ENCODE measurements at places on chromosomes 1 and 21.

- DNase-seq: no peak
These were observed 498.1 kb downstream of the KIF26B start for GRCh38 chr1:245652660-245653427.

DNA sequence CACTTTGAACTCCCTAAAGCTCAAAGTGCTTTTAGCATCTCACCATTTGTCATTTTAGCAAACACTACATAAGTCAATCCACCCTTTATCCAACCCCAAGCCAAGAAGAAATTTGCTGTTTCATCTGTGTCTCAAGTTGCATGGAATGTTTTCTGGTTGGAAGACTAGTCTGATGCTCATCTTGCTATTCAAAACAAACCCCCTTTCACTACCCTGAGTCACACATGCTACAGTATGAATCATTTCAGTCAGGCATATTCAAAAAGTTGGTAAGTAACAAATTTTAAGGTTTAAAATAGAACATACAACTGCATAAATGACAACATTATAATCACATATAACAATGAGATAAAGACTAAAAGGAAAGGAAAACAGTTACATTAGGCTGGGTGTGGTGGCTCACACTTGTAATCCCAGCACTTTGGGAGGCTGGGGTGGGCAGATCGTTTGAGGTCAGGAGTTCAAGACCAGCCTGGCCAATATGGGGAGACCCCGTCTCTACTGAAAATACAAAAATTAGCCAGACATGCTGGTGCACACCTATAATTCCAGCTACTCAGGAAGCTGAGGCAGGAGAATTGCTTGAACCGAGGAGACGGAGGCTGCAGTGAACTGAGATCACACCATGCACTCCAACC, 38.7 kb downstream of the DSTYK start:
- DNase-seq: peak; percentile 42

DNA sequence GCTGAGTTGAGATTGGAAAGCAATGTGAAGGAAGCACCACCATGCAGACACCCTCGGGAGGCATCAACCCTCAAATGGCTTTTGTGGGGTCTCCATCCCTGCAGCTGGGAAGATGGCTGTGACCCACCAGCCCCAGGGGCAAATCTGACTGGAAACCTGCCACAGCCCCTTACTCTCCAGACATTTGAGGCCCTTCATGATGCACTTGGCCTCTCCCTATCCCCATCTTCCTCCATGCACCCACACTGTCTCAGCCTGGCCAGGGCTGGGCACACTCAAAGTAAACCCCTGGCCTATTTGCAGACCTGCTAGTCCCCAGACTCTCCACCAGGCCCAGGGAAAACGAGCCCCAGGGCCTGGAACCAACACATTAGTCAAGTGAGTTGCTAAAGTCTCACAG, 205.2 kb downstream of the MATN1 start:
- no peak for DNase-seq

- DNase-seq: peak; percentile 16
These were observed 14.8 kb downstream of the MGST3 start for GRCh38 chr1:165645654-165646366.

DNA sequence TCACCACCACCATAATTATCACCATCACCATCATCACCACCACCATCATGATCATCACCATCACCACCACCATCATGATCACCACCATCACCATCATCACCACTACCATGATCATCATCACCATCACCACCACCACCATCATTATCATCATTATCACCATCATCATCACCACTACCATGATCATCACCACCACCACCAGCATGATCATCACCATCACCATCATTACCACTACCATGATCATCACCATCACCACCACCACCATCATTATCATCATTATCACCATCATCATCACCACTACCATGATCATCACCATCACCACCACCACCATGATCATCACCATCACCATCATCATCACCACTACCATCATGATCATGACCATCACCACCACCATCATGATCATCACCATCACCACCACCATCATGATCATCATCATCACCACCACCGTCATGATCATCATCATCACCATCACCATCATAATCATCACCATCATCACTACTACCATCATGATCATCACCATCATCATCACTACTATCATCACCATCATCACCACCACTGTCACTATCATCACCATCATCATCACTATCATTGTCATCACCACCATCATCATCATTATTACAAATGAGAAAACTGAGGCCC, 60.2 kb downstream of the TRABD2B start:
- DNase-seq: no peak

GRCh38 chr1:7717748-7718368, 53.2 kb upstream of the VAMP3 start:
- no peak for DNase-seq

- no peak for DNase-seq
These were observed 7.0 kb downstream of the SIM2 start for GRCh38 chr21:36705679-36706481.

GRCh38 chr1:156807627-156808026, 9.0 kb downstream of the SH2D2A start:
- DNase-seq: no peak

- DNase-seq: no peak
These were observed 18.6 kb downstream of the S100A7A start for GRCh38 chr1:153434746-153435455.

DNA sequence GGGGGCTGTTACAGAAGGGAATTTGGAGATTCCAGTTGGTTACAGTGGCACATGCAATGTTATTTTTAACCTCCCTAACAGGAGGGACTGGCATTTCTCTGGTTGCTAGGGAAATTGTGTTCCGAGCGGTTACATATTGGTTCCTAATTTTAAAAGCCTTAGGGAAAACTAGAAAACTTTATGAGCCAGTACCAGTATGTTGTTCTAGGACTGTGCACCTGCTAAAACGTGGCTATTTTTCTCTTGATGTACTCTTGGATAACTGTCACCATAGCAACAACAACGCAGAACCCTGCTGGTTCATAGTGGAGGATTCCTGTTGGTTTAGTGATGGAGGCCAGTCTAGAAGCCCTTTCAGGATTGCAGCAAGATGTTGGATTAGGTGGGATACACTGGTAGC, 68.9 kb upstream of the PGBD5 start:
- DNase-seq: no peak

DNA sequence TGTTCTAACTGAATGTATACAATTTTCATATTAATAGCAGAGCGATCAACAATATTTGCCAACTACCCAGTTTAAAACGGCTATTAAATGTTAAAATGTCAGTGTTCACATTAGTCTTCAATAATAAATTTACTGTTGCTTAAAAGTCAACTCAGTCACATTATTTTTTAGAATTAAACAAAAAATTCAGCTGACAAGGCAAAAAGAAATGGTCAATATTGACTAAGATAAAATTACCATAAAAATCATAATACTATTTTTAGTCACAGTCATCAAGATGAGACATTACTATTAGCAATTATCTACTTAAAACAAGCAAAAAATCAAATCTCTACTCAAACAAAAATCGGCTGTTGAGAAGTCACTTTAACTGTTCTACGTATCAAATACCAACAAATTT, 1.5 kb downstream of the ANKRD13C start:
- no peak for DNase-seq

DNA sequence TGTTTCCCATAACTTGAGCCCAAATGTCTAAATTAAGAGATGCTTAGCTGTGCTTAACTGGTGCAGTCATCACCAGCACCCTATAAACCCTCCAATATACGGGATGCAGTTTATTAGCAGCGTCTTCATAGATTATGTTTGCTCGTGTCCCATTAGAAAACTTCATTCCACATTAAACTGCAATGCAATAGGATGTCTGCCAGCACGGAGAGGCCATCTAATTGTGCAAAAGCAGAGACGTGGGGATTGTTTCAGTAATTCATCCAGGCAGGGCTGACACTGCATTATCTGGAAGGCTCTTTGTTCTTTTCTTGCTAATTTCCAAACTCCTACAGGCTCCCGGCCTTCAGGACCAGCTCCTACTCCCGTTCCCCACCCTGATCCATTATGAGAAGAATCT, 89.5 kb downstream of the CSMD2 start:
- DNase-seq: no peak

DNA sequence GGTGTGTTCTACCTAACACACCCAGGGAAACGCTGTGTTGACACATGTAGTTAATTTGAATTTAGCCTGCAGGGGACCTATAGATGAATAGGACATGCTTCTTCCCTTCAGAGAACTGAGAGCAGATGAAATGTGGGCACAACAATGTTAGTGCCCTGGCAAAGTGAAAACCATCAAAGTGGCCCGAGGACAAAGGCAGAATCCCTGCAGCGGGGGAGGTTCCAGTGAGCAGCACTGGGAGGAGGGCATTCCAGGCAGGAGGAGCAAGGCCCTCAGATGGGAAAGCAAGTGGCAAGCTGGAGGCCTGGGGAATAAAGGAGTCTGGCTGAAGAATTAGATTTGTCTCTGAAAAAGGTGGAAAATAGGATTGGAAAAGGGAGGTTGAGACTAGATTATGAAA, 37.2 kb downstream of the C1orf94 start:
- DNase-seq: no peak

GRCh38 chr1:240466509-240466908, 145.4 kb downstream of the GREM2 start:
- no peak for DNase-seq

GRCh38 chr1:93878501-93878888, 511 bp downstream of the DNTTIP2 start:
- DNase-seq: peak; percentile 35

- no peak for DNase-seq
These were observed 147.1 kb downstream of the KIF26B start for GRCh38 chr1:245301921-245302320.

- DNase-seq: no peak
These were observed 304.3 kb downstream of the MATN1 start for GRCh38 chr1:30418939-30419720.

DNA sequence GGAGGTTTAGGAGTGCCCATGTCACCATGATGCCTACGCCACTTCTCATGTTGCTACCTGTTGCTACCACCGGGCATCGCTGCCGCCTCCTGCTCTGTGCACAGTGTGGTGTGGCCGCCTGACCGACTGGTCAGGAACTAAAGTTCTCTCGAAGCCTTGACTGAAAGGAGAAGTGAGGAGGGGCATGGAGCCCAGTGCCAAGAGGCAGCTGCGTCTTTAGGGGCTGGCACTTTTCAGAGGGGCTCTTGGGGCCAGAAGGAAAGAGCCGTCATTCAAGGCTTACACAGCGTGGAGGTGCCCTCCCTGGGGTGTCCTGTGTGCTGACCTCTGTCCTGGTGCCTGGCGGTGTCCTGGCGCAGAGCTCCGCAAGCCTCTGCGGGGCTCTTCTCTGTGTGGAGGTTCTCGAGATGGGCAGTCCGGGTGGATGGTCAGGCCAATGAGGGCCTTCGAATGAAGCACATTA, 57.2 kb downstream of the ADARB1 start:
- DNase-seq: no peak

DNA sequence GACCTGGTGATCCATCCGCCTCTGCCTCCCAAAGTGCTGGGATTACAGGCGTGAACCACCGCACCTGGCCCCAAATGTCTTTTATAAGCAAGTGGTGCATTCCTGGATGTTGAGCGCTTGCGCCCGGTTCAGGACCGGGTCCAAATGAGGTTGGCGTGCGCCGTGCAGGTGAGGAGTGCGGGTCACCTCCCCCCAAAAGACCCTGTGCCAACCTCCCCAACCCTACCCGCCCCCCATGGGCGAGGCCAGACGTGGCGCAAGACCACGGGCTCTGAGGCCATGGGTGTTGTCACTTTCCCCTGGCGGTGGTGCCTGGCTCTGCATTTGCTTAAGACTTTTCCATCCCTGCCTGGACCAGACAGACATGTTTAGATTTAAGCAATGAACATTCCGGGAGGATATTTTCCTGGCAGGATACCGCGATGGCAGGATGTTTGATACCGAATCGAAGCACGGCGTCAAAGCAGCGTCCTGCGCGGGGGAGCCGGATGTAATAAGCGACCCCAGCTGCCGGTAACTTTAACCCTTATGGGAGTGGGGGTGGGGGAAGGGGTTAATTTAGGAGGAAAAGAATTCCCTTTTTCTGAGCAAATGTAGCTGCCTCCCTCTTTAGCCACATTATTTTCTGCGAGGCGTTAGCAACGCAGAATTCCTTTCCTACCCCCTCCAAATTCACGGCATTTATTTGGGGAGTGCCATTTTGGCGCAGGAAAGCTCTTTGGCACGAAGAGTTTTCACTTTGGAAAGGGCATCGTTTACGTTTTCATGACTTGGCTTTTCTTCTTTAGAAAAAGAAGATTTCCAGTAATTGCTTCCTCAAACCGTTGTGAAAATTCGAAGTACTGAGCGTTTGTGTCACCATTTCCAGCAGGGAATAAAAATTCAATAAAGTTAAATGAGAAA, 27.8 kb upstream of the RNF187 start:
- DNase-seq: peak; percentile 85

Data from HCT116 (cell line).